ENCODE measurements at places on chromosomes 2 and 18.

DNA sequence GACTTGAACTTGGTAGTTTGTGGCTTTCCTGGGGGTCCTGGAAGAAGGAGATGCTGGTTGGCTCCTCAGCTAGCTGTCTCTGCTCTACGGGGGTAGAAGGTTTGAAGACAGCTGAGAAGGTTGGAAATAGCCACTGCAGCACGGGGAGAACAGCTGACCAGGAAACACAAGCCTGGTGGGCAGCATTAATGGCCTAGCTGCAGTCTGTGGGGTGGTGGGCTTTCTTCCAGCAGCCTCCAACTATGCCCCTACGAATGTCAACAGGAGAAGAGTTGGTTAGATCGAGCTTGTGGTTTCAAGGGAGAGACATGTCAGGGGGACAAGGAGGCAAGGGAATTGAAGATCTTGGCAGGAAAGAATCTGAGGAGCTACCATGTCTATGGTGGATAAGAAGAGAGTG lies 38.9 kb downstream of the PMAIP1 start:
- DNase-seq: no peak

DNA sequence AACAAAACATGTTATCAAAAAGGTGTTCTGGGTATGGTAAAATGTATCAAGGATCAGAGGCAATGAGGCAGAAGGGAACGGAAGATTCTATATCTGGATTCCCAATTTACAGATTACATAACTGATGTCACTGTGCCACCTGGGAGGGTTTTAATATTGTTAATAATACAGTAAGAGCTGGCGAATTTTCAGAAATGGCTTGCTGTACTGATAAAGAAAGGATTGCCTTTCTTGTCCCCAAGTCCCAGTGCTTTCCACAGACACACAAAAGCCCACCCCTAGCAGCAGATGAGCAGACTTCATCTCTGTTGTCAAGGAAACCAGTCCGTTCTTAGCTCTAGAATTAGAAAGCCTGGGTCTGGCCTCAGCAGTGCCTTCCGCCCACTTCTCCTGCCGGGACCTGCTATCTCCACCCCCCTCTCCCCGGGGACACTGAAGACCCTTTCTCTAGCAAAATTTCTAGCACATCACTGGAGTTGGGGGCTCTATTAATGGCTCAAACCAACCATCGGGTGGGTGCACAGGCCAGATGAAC lies 34.3 kb downstream of the ADD2 start:
- DNase-seq: no peak

DNA sequence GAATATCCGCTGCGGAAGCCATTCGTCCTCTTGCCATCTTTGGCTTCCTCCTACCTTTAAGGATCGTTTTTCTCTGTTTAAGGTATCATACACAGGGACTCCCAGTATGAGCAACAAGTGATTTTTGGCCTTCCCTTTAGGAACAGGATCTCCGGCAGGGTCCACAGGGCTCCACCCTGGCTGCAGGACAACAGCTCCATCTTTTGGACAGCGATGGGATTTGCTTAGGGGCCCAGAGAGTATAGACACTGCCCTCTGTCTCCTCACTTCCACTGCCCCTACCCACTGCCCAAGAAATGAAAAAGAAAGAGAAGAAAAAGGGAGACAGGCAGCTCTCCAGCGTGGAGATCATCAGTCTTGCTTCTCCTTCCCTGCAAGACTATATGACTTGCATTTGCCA lies 224.5 kb downstream of the UXS1 start:
- DNase-seq: no peak

DNA sequence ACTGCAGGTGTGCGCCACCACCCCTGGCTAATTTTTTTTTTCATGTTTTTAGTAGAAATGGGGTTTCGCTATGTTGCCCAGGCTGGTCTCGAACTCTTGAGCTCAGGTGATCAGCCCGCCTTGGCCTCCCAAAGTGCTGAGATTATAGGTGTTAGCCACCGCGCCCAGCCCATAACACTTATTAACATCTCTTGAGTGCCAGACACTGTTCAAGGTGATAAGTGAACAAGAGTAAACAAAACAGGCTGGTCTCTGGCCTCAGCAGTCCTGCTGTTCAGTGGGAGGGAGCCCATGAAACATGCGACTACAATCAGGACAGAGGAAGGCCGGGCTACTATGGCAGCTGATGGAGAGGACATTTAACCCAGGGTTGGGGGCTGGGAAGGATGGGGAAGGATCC lies 42.3 kb downstream of the KCTD1 start:
- DNase-seq: no peak

GRCh38 chr2:11508279-11508678 lies 25.6 kb upstream of the GREB1 start:
- no peak for DNase-seq

- no peak for DNase-seq
These were observed 43.0 kb upstream of the CYBRD1 start for GRCh38 chr2:171479154-171479814.

DNA sequence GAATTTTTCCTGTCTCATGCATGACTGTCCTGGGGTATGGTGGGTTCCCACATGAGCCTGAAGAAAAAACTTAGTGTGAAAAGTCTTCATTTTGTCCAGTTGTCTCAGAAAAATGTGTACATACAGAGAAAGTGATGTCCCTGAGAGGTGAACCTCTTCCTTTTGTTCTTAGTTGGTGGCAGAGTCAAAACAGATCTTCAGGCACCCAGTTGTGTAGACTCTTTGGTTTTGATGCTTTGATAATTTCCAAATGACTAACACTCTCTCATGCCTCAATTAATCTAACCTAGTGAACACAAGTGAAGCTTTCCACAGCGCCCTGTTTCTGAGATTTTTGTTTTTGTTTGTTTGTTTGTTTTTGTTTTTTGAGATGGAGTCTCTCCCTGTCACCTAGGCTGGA lies 273.5 kb downstream of the PIK3C3 start:
- no peak for DNase-seq

GRCh38 chr2:173357346-173357745 lies 2.7 kb downstream of the CDCA7 start:
- DNase-seq: no peak

DNA sequence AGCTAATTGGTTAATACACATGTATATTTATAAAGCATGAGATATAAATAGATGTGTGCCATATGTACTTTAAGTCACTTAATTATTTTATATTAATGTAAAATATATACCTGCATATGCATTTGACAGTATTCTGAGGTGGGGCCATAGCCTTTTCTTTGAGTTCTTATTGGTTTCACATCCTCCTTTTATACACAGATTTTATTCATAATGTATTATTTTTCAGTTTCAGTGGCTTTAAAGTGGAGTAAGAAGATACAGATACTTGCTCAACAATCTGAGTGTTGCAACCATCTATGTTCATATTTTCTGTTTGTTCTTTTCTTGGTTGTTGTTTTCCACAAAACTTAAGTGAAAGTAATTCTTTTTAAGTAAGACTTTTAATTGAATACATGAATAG lies 436.5 kb downstream of the RND3 start:
- DNase-seq: no peak

- no peak for DNase-seq
These were observed 26.9 kb upstream of the SLC66A3 start for GRCh38 chr2:11128243-11128951.

GRCh38 chr2:240584486-240585031 lies 2.0 kb upstream of the CAPN10 start:
- DNase-seq: no peak

- DNase-seq: no peak
These were observed 31.9 kb downstream of the GLI2 start for GRCh38 chr2:120767486-120768005.

DNA sequence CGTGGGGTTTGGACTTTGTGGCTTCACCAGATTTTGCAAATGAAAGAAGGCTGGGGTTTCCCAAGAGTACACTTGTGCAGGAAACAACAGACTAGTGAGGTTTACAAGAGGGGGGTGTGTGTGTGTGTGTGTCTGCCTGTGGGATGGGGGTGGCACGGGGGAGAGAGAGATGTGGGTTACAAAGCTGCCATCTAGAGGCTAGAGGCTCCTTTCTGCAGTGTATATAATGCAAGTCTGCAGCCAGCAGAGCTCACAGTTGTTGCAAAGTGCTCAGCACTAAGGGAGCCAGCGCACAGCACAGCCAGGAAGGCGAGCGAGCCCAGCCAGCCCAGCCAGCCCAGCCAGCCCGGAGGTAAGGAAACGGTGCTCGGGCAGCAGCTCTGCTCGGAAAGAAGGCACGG lies at the start of gene ACKR3:
Gene ACKR3, plus strand, starts transcription at position 253 of the 401 bp plus-strand sequence. CDS start 10,641 bp downstream, outside the sequence.
- peak; percentile 73 for DNase-seq

DNA sequence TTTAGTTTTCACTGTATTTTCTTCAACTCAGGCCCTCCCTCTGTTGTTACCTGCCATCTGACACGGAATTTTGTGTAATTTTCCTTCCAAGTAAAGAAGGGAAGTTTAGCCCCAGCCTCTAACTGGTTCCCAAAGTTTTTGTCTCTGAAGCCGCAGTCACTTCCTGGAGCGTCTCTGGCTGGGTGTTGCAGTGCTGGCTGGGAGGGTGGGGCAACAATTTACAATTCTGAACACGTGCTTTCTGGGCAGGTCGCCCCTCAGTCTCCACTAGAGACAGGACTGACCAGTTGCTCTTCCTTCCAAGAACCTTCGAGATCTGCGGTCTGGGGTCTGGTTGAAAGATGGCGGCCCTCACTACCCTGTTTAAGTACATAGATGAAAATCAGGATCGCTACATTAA lies 3.5 kb downstream of the CNDP2 start:
- peak; percentile 60 for DNase-seq

- no peak for DNase-seq
These were observed 37.8 kb downstream of the MBD5 start for GRCh38 chr2:148058641-148059040.

DNA sequence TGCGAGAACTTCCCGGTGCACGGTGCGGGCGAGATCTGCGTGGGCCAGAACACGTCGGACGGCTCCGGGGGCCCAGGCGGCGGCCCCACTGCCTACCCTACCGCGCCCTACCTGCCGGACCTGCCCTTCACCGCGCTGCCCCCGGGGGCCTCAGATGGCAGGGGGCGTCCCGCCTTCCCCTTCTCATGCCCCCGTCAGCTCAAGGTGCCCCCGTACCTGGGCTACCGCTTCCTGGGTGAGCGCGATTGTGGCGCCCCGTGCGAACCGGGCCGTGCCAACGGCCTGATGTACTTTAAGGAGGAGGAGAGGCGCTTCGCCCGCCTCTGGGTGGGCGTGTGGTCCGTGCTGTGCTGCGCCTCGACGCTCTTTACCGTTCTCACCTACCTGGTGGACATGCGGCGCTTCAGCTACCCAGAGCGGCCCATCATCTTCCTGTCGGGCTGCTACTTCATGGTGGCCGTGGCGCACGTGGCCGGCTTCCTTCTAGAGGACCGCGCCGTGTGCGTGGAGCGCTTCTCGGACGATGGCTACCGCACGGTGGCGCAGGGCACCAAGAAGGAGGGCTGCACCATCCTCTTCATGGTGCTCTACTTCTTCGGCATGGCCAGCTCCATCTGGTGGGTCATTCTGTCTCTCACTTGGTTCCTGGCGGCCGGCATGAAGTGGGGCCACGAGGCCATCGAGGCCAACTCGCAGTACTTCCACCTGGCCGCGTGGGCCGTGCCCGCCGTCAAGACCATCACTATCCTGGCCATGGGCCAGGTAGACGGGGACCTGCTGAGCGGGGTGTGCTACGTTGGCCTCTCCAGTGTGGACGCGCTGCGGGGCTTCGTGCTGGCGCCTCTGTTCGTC lies 1.7 kb downstream of the FZD7 start:
- no peak for DNase-seq

GRCh38 chr18:46402396-46402795 lies 254.6 kb downstream of the LOXHD1 start:
- DNase-seq: no peak

DNA sequence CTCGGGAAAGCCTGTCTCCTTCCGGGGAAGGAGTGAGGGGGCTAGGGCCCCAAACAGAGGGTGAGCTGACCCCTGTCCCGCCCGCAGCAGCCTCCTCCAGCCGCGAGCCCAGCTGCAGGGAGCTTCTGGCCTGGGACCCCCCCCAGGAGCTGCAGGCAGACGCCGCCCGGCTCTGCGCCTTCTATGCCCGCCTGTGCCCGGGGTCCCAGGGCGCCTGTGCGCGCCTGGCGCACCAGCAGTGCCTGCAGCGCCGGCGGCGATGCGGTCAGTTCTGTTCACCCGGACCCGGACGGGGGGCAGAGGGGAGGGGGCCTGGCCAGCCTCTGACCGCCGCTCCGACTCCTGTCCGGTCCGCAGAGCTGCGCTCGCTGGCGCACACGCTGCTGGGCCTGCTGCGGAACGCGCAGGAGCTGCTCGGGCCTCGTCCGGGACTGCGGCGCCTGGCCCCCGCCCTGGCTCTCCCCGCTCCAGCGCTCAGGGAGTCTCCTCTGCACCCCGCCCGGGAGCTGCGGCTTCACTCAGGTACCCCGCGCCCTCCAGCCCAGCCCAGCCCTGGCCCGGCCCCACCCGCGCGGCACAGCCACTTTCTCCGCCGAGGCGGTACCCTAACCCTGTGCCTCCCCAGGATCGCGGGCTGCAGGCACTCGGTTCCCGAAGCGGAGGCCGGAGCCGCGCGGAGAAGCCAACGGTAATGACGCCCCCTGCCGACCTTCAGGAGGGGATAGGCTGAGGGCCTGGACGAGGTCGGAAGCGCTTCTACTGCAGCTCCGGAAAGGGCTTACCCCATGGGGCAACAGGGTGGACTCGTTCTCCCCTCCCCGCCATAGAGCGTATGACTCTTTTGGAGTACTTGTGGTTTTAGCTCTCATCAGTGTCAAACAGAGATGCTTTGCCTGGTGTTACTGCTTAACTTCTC lies 2.0 kb upstream of the CHRND start:
- no peak for DNase-seq

GRCh38 chr2:179239195-179239594 lies 25.4 kb downstream of the SESTD1 start:
- no peak for DNase-seq

DNA sequence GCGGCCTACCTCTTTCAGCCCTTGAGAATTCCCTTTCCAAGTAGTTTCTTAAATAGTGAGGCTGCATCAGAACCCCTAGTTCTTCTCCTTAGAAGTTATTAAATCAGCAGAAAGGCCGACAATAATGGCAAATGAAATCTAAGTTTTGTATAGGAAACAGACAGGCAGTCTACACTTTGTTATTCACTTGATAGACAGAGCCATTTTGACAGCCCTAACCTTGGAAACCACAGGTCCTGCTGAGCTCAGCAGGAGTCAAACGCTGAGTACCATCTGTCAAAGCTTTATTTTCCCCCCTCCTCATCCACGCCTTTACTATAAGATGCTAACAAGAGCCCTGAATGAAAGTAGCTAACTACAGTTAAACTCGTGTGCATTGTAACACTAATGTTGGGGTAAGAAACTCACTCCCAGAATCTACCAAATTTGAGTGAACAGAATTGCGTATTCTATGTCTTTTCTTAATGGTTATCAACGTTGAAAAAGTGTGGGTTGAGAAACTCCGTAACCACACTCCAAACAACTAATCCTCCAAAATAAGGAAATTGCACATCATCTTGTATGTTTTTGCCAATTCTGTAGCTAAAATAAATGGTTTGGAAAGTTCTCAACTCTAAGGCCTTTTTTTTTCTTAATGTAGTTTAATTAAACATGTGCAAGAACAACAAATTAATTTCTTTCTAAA lies 90.6 kb upstream of the EFEMP1 start:
- DNase-seq: no peak

DNA sequence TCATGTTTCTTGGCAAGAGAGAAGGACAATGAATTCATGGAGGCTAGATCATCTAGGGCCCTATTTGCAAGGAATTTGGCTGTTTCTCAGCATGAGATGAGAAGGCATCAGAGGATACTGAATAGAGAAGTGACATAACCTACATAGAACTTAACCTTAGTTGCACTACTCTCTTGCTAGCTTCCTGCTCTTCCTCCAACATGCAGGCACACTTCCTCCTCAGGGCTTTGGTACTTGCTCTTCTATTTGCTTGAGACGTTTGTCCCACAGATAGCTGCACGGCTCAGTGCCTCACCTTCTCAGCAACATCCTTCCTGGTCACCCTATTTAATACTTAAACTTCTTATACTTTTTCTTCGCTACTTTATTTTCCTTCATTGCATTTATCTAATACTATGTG lies 20.0 kb upstream of the LANCL1 start:
- DNase-seq: no peak
